SJSA1 (cell line): ENCODE measurements at places on chromosomes 4 and X.

DNA sequence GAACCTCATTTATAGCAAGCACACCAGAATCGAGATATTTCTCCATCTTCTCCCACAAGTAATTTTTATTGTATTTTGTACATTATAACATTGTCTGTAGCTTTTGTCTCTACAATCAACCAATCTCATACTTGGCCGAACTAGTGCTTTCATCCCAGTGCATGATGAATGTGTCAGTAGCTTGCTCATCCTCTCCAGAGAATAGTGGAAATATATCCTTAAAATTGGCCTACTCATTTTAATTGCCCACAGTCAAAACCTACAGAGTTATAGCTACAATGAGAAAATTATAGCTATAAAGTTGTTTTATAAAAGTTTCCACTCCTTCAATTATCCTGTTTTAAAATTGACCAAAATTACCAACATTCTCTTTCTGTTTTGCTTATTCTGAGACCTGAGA lies 103.8 kb downstream of the MAPK10 start:
- no peak for DNase-seq
- no peaks in the 10 kb centered on the region for H3K36me3 ChIP-seq
- no peak overlapping the region for H3K4me3 ChIP-seq
- no peak overlapping the region for H3K27ac ChIP-seq

- no peak overlapping the region for H3K27ac ChIP-seq
- no peak for DNase-seq
- H3K36me3 ChIP-seq = no peaks in the 10 kb centered on the region
- H3K27me3 ChIP-seq = no peaks in the 10 kb centered on the region
- no peak overlapping the region for H3K4me3 ChIP-seq
These were observed 106.8 kb upstream of the CBLL2 start for GRCh38 chrX:22165732-22166457.

GRCh38 chr4:91840359-91840758 lies 463.4 kb upstream of the GRID2 start:
- DNase-seq = no peak
- no peaks in the 10 kb centered on the region for H3K36me3 ChIP-seq
- H3K27me3 ChIP-seq = no peaks in the 10 kb centered on the region
- no peaks in the 10 kb centered on the region for H3K4me1 ChIP-seq

- H3K27me3 ChIP-seq = no peaks in the 10 kb centered on the region
- peak overlapping the region; percentile 37 for H3K4me3 ChIP-seq
- DNase-seq = no peak
- no peaks in the 10 kb centered on the region; the same call in 1 of the 2 replicates for H3K4me1 ChIP-seq
- no peaks in the 10 kb centered on the region for H3K36me3 ChIP-seq
These were observed 48.6 kb downstream of the MAGEA9 start for GRCh38 chrX:149830192-149830873.

DNA sequence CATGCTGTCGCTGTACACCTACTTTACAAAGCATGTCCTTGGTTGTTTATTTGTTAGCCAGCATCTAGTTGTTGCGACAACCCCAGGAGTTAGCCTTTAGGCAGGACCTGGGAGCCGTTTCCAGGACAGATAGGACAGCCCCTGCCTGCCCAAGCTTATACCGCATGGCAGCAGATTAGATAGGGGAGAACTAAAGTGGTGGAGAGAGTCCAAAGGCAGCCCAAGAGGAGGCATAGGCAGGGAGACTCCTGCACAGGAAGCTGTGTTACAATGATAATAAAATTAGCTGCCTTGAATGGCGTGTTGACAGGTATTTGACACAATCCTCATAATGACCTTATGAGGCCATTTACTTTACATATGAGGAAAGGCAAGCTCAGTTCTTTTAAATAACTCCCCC lies 13.0 kb downstream of the NSDHL start:
- H3K27ac ChIP-seq = no peak overlapping the region
- no peaks in the 10 kb centered on the region for H3K27me3 ChIP-seq
- no peak for DNase-seq
- H3K4me3 ChIP-seq = no peak overlapping the region
- no peaks in the 10 kb centered on the region for H3K4me1 ChIP-seq

- H3K4me3 ChIP-seq = no peak overlapping the region
- H3K36me3 ChIP-seq = no peaks in the 10 kb centered on the region
- no peak overlapping the region for H3K27ac ChIP-seq
- H3K4me1 ChIP-seq = peaks cover 3% of the 10 kb centered on the region; the same call in 1 of the 2 replicates
- no peak for DNase-seq
These were observed 173.4 kb downstream of the DHRSX start for GRCh38 chrX:2327423-2327822.

- no peak overlapping the region for H3K4me3 ChIP-seq
- H3K27ac ChIP-seq = no peak overlapping the region
- no peaks in the 10 kb centered on the region for H3K36me3 ChIP-seq
- no peak for DNase-seq
These were observed 6.2 kb upstream of the DCTD start for GRCh38 chr4:182923366-182923765.

GRCh38 chr4:97593248-97593647 lies 550.0 kb downstream of the STPG2 start:
- H3K27ac ChIP-seq = no peak overlapping the region
- no peak overlapping the region for H3K4me3 ChIP-seq
- no peaks in the 10 kb centered on the region for H3K4me1 ChIP-seq
- H3K27me3 ChIP-seq = no peaks in the 10 kb centered on the region
- H3K36me3 ChIP-seq = no peaks in the 10 kb centered on the region
- DNase-seq = no peak
